Activated CD4-positive, alpha-beta T cell treated with anti-CD3 and anti-CD28 coated beads for 24 hours (primary cell): ENCODE measurements at places on chromosomes 2 and 18.

DNA sequence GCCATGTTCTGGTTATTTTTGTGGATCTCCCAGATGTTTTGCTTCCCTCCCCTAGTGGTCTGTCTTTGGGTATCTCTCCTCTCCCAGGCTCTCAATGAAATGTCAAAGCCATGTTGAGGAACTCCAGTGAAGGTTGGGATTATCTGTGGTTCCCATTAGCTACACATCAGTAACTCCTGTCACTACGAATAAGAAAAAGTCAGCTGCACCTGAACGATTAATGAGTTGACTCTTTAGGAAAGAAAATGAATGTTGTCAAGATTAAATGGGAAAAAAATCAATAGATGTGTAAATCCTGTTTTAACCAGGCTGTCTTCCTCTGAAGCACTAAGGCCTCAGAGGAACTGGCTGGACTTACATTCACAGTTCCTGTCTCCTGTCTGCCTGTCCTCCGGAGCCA lies 94.0 kb upstream of the DAPL1 start:
- DNase-seq: no peak

DNA sequence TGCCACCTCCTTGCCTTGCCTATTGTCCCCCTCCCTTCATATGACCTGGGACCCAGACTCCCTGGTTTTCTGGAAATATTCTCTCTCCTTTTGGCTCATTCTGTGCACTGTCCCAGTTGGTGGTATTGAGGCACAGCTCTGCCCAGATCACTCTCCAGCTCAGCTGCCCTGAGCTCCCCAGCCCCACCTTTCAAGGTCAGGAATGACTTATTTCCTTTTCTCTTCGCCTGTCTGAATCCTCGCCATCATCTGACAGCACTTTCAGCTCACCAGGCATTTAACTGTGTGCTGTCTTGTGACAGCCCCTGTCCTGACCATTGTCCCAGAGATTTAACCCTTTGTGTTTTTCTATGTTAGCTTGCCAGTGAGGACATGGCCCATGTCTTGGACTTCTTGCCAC lies 133.0 kb downstream of the MSH2 start:
- DNase-seq: no peak

DNA sequence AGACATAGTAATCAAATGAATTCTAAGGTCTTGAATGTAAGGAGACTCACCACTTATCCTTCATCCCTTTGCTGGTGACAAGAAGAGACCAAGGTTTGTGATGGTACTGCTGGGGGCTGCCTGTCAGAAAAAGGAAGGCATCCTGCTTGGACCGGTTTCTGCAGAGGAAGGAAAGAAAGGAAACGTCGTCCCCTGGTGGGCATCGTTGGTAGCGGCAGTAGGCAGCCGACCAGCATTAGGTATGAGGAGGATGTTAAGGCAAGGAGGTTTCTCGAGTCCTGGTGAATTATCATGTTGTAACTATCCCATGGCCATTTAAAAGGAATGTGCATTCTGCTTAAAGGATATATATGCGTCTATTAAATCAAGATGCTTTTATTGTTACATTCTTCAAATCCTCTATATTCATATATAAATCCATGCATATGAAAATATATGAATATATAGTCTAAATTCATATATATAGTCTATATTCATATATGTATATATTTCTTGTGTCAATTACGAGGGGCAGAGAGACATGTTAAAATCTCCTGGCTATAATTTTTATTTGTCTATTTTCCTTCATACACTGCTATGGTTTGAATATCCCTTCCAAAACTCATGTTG lies 94.4 kb upstream of the TGFA start:
- DNase-seq: peak; percentile 64

DNA sequence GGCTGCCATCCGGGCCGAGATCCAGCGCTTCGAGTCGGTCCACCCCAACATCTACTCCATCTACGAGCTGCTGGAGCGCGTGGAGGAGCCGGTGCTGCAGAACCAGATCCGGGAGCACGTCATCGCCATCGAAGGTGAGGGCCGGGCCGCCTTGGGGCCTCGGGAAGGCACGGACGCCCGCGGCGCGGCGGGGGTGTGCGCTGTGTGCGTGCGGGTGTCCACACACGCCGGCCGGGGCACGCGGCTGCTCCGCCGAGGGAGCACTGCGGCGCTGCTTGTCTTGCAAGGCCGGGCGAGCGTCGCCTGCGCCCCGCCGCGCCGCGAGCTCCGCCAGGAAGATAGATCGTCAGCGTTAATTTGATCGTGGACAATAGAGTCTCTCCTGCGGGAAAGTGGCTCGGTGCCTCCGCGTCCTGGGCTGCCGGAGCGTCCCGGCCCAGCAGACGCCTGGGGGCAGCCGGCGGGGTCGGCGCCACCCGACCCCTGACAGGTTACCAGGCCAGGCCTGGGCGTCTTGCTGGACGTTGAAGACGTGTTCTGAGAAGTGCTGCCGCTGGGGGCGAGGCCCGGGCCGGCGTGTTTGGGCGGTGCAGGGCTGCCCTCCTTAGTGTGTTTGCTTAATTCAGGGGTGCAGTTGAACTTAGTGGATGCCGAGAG lies 1.0 kb downstream of the AGAP1 start:
- no peak for DNase-seq

DNA sequence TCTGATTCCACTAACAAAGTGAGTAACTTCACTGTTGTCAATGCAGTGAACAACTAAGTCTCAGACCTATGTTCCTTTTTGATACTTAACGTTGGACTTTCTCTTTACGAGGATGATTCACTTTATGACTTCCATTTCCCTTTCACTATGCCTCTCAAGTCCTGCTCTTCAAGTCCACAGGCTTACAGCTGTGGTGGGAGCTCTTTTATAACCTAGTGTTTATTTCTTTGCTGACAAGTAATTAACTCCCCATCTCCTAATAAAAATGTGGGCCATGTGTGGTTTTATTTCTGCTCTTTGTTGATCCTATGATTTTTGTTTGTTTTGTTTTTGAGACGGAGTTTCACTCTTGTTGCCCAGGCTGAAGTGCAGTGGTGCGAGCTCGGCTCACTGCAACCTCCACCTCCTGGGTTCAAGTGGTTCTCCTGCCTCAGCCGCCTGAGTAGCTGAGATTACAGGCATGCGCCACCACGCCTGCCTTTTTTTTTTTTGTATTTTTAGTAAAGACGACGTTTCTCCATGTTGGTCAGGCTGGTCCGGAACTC lies 142.1 kb downstream of the USP34 start:
- no peak for DNase-seq
